ENCODE measurements at places on chromosomes 6 and 20.

- no peak for DNase-seq
- peaks cover 6% of the 10 kb centered on the region for H3K27me3 ChIP-seq
- no peak overlapping the region for H3K4me3 ChIP-seq
- H3K27ac ChIP-seq, result no peak overlapping the region
- no peaks in the 10 kb centered on the region for H3K36me3 ChIP-seq
Measured at GRCh38 chr6:28884423-28885131, 39.2 kb downstream of the TRIM27 start.

DNA sequence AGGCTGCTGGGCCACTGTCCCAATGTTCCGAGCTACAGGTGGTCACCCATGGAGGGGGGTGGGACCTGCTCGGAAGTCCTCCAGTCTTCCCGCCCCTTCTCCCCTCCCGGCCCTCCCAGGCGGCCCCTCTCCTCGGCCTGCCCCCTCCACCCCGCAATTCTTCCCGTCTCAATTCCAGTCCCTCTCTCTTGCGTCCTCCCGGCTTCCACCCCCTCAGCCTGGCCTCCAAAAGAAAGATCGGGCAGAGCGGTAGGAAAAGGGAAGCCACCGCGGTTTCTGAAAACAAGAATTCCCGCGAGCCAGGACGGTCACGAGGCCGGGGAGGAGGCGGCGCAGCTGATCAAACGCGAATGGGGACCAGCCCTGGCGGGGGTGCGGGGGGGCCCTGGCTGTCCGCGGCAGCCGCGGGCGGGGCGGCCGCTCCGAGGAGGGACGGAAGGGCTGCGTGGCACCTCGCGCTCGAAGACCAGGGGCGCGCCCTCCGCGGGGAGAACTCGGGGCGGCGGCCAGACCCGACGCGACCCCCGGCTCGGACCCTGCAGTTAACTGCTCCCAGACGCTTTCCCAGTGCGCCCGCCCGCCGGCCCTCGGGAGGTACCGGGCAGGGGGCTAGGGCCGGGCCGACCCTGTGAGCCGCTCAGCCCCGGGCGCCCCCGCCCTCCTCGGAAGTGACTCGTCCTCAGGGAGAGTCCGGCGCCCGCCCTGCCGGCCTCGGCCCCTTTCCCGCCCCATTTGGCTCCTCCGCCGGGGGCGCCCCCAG is 1.0 kb downstream of the PXDC1 start:
- peak; percentile 94 for DNase-seq
- H3K4me1 ChIP-seq, result peaks cover 42% of the 10 kb centered on the region
- peak overlapping the region; percentile 81 for H3K4me3 ChIP-seq
- no peaks in the 10 kb centered on the region for H3K36me3 ChIP-seq
- peak overlapping the region; percentile 98 for H3K27ac ChIP-seq

DNA sequence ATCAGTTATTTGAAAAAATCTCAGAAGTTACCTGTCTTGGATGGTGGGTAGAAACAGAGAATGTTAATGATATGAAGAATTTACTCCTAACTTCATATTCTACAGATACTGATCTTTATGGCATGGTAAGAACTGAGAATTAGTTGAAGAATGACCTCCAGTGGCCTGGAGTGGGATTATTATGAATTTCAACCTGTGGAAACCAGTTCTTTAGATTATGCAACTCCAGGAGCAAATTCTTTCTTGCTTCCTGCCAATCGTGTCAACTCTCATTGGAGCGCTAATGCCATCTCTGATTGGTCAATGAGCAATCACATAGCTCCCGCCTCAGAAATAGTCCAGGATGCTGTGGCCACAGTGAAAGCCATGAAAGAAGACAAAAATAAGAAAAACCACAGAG is 40.6 kb downstream of the LYRM2 start:
- H3K4me1 ChIP-seq, result no peaks in the 10 kb centered on the region
- no peaks in the 10 kb centered on the region for H3K36me3 ChIP-seq
- no peak overlapping the region for H3K27ac ChIP-seq
- no peaks in the 10 kb centered on the region for H3K27me3 ChIP-seq
- no peak overlapping the region for H3K4me3 ChIP-seq

- no peaks in the 10 kb centered on the region for H3K4me1 ChIP-seq
- H3K36me3 ChIP-seq, result peaks cover 16% of the 10 kb centered on the region
- no peak overlapping the region for H3K27ac ChIP-seq
- no peak for DNase-seq
Measured at GRCh38 chr6:135412761-135413160, 84.8 kb downstream of the AHI1 start.

DNA sequence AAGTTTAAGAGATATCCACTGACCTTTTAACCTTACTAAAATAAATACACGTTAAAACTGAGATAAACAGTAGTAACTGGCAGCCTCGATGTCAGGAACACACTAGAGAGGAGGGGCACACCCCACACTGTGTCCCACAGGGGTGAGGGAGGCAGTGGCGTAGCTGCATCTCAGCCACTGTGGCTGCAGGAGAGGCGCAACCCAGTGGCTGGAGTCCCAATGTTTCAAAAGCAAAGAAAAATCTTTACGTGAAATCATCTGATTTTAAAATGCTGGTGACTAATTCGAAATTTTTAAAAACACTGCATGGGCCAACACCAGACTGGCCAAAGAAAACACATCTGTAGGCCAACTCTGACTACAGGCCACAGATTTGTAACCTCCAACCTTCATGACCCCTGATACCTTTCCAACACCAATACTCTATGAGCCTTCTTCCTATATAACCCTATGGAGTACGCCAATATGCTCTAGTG is 54.7 kb downstream of the TRAM2 start:
- no peaks in the 10 kb centered on the region for H3K27me3 ChIP-seq
- H3K36me3 ChIP-seq, result no peaks in the 10 kb centered on the region

GRCh38 chr6:37242429-37243052 is 15.0 kb upstream of the TBC1D22B start:
- peak overlapping the region; percentile 69 for H3K27ac ChIP-seq
- peaks cover 42% of the 10 kb centered on the region for H3K4me1 ChIP-seq
- no peak overlapping the region for H3K4me3 ChIP-seq
- H3K27me3 ChIP-seq, result no peaks in the 10 kb centered on the region

- no peaks in the 10 kb centered on the region for H3K4me1 ChIP-seq
- H3K36me3 ChIP-seq, result no peaks in the 10 kb centered on the region
- H3K4me3 ChIP-seq, result no peak overlapping the region
- H3K27me3 ChIP-seq, result no peaks in the 10 kb centered on the region
- DNase-seq, result no peak
Measured at GRCh38 chr6:21185861-21186478, 407.6 kb upstream of the SOX4 start.

DNA sequence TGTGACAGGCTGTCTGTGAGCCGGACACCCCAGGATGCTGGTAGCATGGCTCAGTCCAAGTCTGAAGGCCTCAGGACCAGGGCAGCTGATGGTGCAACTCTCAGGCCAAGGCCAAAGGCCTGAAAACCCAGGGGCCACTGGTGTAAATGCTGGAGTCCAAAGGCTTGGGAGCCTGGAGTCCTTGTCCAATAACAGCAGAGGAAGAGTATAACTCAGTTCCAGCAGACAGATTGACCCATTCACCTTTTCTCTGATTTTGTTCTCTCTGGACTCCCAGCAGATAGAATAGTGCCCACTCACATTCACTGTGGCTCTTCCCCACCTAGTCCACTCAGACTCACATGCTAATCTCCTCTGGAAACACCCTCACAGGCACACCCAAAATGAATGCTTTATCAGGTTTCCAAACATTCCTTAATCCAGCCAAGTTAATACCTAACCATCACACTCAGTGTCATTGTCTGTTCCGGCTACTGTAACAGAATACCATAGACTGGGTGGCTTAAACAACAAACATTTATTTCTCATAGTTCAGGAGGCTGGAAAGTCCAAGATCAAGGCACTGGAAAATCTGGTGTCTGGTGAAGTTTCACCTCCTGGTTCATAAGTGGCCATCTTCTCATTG is 5.0 kb upstream of the TRAF3IP2 start:
- no peaks in the 10 kb centered on the region for H3K36me3 ChIP-seq
- no peaks in the 10 kb centered on the region for H3K27me3 ChIP-seq
- no peak overlapping the region for H3K4me3 ChIP-seq
- no peak overlapping the region for H3K27ac ChIP-seq
- no peak for DNase-seq

DNA sequence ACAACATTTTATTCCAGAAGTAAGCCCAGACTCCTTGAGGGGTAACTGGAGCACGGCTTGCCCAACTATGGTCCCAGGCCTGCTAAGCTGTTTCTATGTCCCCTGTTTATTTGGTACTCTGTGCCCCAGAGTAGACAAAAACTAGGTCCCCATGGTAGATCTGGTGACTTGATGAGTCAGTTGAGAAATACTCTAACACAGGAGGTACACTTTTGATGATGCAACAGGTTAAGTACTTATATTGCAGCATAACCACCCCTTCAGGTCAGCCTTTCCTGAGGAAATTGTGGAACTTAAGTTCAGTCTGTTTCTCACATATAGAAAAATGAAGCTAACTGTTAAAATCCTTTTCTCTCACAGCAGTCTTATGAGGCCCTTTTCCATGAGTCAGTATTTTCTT is 19.6 kb downstream of the TTPAL start:
- H3K4me3 ChIP-seq, result no peak overlapping the region
- DNase-seq, result no peak
- H3K27me3 ChIP-seq, result no peaks in the 10 kb centered on the region
- peaks cover 99% of the 10 kb centered on the region for H3K36me3 ChIP-seq
- peaks cover 12% of the 10 kb centered on the region for H3K4me1 ChIP-seq

GRCh38 chr6:16493112-16493511 is 254.7 kb downstream of the GMPR start:
- DNase-seq, result no peak
- H3K4me1 ChIP-seq, result peaks cover 15% of the 10 kb centered on the region

GRCh38 chr6:69732045-69732444 is 64.8 kb downstream of the LMBRD1 start:
- H3K27me3 ChIP-seq, result no peaks in the 10 kb centered on the region
- no peaks in the 10 kb centered on the region for H3K4me1 ChIP-seq
- no peak overlapping the region for H3K27ac ChIP-seq
- no peak for DNase-seq
- H3K4me3 ChIP-seq, result no peak overlapping the region

DNA sequence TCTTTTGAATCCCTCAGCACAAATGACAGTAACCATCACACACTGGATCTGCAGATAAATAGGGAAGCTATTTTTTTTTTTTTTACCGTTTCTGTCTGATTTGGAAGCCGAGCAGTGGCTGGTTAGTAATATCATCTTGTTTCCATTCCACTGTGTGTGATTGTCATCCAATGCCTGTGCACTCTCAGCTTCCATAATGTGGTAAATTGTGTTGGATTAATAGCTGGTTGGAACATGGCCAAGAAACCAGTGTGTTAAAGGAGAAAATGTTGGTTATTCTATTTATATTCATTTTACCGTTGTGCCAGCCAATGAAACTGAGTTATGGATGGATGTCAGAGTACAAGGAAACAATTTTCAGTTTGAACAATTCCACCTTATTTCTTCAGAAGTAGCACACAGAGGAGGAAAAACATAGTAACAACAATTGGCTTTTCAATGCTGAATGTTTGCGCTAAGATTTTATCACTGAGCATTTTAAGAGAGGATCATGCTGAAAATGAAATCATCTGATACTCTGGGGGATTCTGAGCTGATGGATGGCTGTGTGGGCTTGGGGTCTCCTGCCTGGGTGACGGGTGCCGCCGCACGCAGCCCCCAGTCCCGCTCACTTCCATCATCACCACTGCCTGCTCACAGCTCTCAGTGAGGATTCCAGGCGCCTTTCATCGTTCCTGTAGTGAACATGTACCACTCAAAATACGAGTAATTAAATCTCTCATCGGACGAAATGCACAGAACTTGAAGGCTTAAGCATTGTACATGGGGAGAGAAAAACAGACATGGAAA is 40.7 kb upstream of the EXOC2 start:
- DNase-seq, result no peak
- no peaks in the 10 kb centered on the region for H3K4me1 ChIP-seq
- H3K27me3 ChIP-seq, result no peaks in the 10 kb centered on the region
- no peaks in the 10 kb centered on the region for H3K36me3 ChIP-seq

GRCh38 chr20:52379723-52380336 is 188.3 kb upstream of the ZFP64 start:
- H3K36me3 ChIP-seq, result no peaks in the 10 kb centered on the region
- peak; percentile 72 for DNase-seq
- H3K27me3 ChIP-seq, result no peaks in the 10 kb centered on the region
- no peak overlapping the region for H3K27ac ChIP-seq
- no peak overlapping the region for H3K4me3 ChIP-seq

DNA sequence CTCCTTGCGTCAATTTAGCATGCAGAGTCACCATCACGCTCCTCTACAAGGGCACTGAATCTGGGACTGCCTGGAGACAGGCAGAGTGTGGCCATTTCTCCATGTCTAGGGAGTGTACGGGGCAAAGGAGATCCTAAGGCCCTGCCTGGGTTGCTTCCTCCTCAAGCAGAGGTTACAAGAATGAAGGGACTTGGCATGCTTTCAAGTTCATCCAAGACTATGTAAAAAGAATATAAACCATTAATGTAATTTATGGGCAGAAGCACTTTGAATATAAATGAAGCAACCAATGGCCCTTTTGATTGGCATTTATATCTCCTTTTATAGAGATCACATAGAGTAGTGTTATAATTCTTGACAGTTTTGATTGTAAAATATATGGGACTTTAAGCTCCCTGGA is 137.5 kb downstream of the BTBD3 start:
- H3K27me3 ChIP-seq, result no peaks in the 10 kb centered on the region
- H3K27ac ChIP-seq, result no peak overlapping the region
- no peak for DNase-seq
- no peak overlapping the region for H3K4me3 ChIP-seq
- H3K4me1 ChIP-seq, result peaks cover 2% of the 10 kb centered on the region

- no peaks in the 10 kb centered on the region for H3K36me3 ChIP-seq
- peaks cover 4% of the 10 kb centered on the region for H3K4me1 ChIP-seq
- no peak for DNase-seq
- no peak overlapping the region for H3K27ac ChIP-seq
- H3K4me3 ChIP-seq, result no peak overlapping the region
- no peaks in the 10 kb centered on the region for H3K27me3 ChIP-seq
Measured at GRCh38 chr6:150256618-150257272, 112.1 kb upstream of the IYD start.

DNA sequence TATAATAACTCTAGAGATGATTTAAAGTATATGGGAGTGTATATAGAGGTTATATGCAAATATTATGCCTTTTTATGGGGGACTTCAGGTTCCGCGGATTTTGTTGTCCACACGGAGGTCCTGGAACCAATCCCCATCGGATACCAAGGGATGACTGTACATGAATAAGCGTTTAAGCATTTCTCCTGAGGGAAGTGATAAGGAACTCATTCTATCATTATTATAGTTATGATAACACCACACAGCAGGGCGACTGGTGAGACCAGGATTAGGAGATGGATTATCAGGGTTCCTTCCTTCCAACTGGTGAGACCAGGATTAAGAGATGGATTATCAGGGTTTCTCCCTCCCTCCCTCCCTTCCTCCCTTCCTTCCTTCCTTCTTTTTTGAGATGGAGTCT is 6.6 kb downstream of the ECI2 start:
- DNase-seq, result no peak
- H3K4me3 ChIP-seq, result no peak overlapping the region
- peaks cover 79% of the 10 kb centered on the region for H3K36me3 ChIP-seq
- H3K27ac ChIP-seq, result no peak overlapping the region
